Stimulated activated CD8-positive, alpha-beta memory T cell treated with anti-CD3 and anti-CD28 coated beads, Interleukin-2, amount 100 ng/mL, for 1 hour (primary cell): ENCODE measurements at places on chromosomes 12 and 14.

DNA sequence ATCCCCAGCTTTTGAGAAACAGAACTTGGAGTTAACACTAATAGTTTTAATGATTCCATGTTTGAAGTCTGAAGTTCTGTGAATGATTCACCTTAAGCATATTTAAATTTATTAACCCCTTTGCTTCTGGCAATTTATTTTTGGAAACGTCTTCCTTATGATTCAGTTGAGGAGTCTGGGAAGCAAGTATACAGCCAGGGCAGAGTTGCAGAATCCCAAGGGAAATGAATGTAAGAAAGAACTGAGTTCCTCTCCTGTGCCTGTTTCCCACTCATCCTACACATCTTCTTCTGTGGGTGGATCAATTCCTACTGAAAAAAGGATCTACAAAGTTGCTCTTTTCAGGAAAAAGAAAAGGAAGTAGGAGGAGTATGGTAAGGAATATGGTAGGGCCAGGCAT, 108.2 kb upstream of the CCDC91 start:
- no peak for DNase-seq

DNA sequence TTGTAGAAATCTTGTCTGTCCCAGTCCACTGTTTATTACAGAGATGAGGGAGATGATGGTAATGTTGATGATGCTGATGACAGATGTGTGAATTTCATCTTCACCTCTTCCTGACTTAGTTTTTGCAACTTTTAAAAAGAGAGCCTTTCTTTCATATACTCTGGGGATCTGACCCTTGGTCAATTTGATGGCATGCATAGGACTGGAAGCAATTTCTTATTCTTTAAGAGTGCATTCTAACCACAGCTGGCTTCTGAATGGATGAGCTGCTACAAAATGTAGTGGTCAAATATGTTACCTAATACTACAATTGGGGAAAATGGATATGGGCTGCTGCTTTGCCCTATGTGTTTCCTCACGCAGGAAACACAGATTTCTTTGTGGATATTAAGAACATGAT, 80.8 kb downstream of the MYRFL start:
- no peak for DNase-seq

- DNase-seq, result no peak
These were observed 44.0 kb upstream of the GZMB start for GRCh38 chr14:24677956-24678355.

GRCh38 chr14:91311284-91311662, 66.8 kb upstream of the GPR68 start:
- DNase-seq, result no peak

DNA sequence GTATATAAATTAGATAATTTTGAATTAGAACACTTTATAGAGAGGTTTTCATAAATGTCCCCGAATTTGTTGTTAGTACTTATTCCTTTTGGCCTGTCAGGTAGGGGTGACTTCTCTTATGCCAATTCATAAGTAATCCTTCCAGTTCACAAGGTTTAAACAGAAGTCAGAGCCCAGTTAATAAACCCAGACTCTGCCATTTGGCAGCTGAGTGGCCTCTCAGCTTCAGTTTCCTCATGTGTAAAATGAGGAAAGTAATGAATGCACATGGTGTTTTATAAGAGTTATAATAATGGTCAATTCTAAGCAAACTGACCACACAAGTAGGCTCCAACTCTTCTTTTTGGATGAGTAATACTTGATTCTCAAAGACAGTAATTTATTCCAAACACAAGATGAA, 10.3 kb downstream of the MTERF2 start:
- DNase-seq, result no peak

GRCh38 chr14:56168007-56168616, 49.9 kb downstream of the PELI2 start:
- no peak for DNase-seq

GRCh38 chr14:36028218-36028617, 148.3 kb downstream of the PTCSC3 start:
- no peak for DNase-seq

GRCh38 chr14:105412771-105413543, 6.7 kb upstream of the MTA1 start:
- no peak for DNase-seq

DNA sequence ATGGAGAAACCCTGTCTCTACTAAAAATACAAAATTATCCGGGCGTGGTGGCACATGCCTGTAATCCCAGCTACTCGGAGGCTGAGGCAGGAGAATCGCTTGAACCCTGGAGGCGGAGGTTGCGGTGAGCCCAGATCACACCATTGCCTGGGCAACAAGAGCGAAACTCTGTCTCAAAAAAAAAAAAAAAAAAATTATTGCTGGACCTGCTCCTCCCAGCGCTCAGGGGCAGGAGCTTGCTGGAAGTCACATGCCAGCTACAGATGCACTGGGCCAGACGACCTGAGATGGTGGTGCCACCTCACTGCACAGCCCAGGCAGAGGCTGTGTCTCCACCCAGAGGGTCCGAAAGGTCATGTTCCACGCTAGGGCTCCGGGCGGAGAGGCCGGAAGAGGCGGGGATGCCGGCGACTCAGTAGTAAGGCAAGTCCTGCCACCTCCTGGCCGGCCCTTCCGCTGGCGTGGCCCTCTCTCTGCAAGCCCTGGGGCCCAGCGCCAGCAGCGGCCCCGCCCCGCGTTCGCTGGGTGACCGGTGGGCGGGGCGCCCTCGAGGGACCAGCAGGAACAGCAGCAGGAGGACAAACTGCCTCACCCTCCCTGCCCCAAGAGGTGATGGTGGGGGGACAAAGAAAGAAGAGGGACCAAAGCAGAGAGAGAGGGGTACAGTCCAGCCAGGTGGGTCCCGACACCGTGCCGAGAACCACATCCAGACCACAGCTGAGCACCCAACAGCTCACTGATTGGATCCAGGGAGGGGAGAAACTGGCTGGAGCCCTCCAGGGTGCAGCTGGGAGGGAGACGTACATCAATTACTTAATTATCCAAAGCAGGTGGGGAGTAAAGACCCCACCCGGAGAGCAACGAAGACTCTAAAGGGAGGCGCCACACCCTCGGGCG, 3.6 kb upstream of the RHOF start:
- DNase-seq, result no peak

GRCh38 chr12:96495841-96496545, 6.6 kb downstream of the CFAP54 start:
- no peak for DNase-seq

GRCh38 chr12:11812586-11813437, 163.3 kb downstream of the ETV6 start:
- no peak for DNase-seq

DNA sequence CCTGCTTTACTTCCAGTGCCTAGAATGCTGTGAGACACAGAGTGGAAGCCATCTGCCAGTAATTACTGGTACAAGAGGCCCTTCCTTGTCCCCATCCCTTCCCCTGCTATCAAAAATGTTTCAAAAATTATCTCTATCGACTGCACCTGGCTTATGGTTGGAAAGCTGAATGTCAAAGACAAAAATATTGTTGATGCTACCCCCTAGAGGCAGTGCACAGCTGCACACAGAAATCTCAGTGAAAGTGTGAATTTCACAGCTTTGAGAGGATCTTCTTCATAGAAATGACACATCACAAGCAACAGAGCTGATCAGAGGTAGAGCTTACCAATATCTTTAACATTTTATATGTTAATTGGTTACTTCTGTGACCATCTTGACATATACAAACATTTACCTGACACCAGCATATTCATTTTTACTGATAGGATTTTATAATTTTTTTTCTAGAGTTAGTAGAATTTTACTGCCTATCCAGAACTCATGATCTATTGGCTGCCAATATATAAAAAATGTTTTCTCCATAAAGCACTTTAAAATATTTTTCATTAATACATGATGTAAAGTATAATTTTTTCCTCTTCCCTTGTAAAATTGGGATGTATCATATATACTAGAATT, 138.0 kb downstream of the AACS start:
- no peak for DNase-seq

GRCh38 chr12:109949089-109949488, 47.1 kb downstream of the GIT2 start:
- no peak for DNase-seq

- no peak for DNase-seq
These were observed 45.5 kb upstream of the BCL11B start for GRCh38 chr14:99317231-99318090.

GRCh38 chr14:53151523-53152183, 1.5 kb downstream of the DDHD1 start:
- peak; percentile 9 for DNase-seq

DNA sequence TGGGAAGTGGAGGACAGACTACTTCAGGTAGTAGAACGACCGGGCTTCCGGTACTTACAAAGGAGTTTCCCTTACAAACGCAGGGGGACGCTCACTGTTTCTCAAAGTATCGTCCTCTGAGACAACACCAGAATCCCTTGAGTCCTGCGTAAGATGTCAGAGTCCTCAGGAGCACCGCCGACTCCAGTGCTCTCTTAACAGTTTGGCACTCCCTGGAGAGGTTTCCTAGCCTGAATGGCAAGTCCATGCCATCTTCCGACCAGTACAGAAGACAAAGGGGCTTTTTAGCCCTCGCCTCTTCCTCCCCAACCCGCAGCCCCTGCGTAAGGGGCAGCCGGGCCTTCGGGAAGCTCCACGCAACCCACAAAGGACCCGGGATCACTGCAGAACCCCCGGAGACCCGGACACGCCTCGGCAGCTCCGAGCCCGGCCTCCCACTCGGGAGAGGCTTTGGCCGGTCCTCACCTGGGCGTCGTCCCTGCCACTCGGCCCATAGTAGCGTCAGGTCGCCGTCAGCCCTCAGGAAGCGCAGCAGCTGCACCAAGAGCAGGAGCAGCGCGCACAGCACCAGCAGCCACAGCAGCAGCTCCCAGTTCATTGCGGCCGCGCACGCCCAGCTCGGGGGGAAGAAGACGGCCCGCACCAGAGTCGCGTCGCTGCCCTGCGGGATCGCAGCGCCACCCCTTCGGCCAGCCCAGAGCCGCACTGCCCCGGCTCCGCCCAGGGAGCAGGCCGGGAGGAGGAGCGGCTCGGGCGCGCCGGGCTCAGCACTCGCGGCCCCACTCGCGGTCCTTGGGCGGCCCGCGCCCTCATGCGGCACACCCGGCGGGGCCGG, at the start of gene DHRS7:
Gene DHRS7 (minus strand): TSS at position 687 of the 835 bp plus-strand sequence. CDS start 89 bp downstream, at position 598.
- DNase-seq, result peak; percentile 47

GRCh38 chr12:79020106-79020505, 155.5 kb downstream of the SYT1 start:
- no peak for DNase-seq

- DNase-seq, result no peak
These were observed 11.3 kb upstream of the USP15 start for GRCh38 chr12:62248873-62249272.
